Stimulated activated CD4-positive, alpha-beta T cell treated with anti-CD3 and anti-CD28 coated beads, Interleukin-4, amount 100 ng/mL, for 1 hour (primary cell): ENCODE measurements at places on chromosomes 5 and 9.

- no peak for DNase-seq
Measured at GRCh38 chr9:106960258-106960657, 97.3 kb downstream of the ZNF462 start.

GRCh38 chr5:178201927-178202235, 2.5 kb upstream of the HNRNPAB start:
- no peak for DNase-seq

- DNase-seq: no peak
Measured at GRCh38 chr9:89600831-89601230, 4.0 kb upstream of the GADD45G start.

GRCh38 chr9:101073122-101073521, 44.6 kb downstream of the PLPPR1 start:
- no peak for DNase-seq

GRCh38 chr5:141349917-141350619, at the start of gene PCDHGB1:
Gene PCDHGB1, plus strand, starts transcription at chr5:141350099. Its CDS starts 162 bp downstream, at chr5:141350261.
- DNase-seq: peak; percentile 26
